Upper lobe of right lung (tissue), 1 donor: ENCODE measurements at places on chromosomes 16 and 17. TPM values are rescaled to one million over a fixed set of nuclear protein-coding genes. Genes with fewer than 3 reads are reported as not detected.

The IL32 gene
- 91.5 TPM for total RNA-seq

DNA sequence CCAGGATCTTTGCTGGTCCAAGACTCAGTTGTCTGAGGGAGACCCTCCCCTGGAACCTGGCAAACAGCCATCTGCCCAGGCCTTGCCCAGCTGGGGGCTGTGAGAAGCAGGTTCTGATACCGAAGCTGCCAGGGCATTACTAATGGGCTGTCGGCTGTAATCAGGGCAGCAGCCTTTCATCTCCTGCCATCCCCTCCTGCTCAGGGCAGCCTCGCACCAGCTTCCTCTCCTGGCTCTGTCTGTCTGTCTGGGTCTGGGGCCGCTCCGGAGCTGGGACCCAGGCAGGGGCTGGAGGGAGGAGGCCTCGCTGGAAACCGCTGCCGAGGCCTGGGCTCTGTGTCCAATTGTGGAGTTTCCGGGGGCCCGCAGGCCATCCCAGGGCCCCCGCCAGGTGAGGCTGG, 21.6 kb upstream of the BRD7 start:
- H3K4me3 ChIP-seq, result no peak overlapping the region
- peaks cover 3% of the 10 kb centered on the region for H3K27me3 ChIP-seq
- DNase-seq, result no peak
- H3K4me1 ChIP-seq, result no peaks in the 10 kb centered on the region
- H3K27ac ChIP-seq, result no peak overlapping the region

The MYH3 gene
- 2.8 TPM for total RNA-seq

- H3K27me3 ChIP-seq, result no peaks in the 10 kb centered on the region
- H3K4me3 ChIP-seq, result no peak overlapping the region
- H3K36me3 ChIP-seq, result no peaks in the 10 kb centered on the region
- no peak for DNase-seq
- no peaks in the 10 kb centered on the region for H3K4me1 ChIP-seq
Measured at GRCh38 chr16:24685539-24686432, 43.7 kb upstream of the TNRC6A start.

- DNase-seq, result no peak
- no peaks in the 10 kb centered on the region for H3K27me3 ChIP-seq
- no peak overlapping the region for H3K4me3 ChIP-seq
Measured at GRCh38 chr17:28741358-28742349, 2.2 kb upstream of the TRAF4 start.

The MTSS2 gene
- 81.3 TPM for total RNA-seq

The SPHK1 gene
- 8.5 TPM for total RNA-seq
